ENCODE measurements at places on chromosomes 2 and 18.
A peak's percentile ranks its signal among the peaks of the same experiment; 100 is the strongest.

- no peak for ATAC-seq
These were observed 60.4 kb downstream of the SH3YL1 start for GRCh38 chr2:203401-203800.

GRCh38 chr2:119417908-119418307 is 13.7 kb upstream of the TMEM37 start:
- no peak for ATAC-seq

GRCh38 chr2:197994751-197995150 is 190.4 kb downstream of the PLCL1 start:
- ATAC-seq = no peak

DNA sequence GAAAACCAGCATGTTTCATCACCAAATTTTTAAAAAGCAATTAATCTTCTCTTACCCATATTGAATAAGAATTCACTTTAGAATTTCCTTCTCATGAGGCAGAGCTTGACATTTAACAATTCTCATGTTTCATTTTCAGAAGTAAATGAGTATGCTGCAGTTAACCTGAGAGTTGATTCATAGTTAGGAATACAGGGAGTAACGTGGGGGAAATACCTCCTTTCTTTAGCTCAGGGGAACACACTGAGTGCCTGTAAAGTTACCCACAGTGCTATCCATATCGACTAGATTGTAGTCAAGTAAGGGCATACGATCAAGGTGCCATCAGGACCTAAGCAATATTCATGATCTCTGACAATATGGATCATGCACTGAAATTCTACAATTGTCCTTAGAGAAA is 38.9 kb upstream of the ATIC start:
- peak; percentile 38 for ATAC-seq

GRCh38 chr2:217010173-217010572 is 150.3 kb upstream of the TNP1 start:
- no peak for ATAC-seq

DNA sequence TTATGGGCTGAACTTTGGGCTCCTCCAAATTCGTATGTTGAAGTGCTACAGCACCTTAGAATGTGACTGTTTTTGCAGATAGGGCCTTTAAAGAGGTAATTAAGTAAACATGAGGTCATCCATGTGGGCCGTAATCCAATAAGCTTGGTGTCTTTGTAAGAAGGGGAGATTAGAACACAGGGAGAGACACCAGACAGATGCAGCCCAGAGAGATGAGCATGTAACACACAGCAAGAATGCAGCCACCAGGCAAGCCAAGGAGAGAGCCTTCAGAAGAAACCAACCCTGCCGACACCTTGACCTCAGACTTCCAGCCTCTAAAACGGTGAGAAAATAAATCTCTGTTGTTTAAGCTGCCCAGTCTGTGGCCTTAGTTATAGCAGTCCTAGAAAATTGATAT is 74.3 kb downstream of the HRH4 start:
- ATAC-seq = no peak

DNA sequence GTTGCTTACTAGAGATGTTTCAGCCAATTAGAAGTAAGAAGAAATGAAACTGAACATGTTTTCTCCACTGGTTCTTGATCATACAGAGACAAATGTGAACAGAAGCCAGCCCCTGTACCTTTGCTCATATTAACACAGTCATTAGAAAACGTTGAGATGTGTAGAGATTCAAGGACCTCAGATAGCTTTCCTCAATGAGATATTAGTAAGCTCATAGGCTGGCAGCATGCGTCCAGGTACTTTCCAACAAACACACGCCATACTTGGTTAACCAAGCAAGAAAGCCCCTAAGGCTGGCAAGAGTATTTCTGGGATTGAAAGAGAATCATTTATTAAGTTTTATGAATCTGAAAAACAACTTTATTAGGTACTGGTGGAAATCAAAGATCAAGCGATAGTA is 37.5 kb downstream of the SLC5A7 start:
- no peak for ATAC-seq

- ATAC-seq = no peak
These were observed 171.3 kb downstream of the NDUFA10 start for GRCh38 chr2:239853706-239854327.

GRCh38 chr2:68506170-68506569 is 38.8 kb downstream of the APLF start:
- no peak for ATAC-seq

DNA sequence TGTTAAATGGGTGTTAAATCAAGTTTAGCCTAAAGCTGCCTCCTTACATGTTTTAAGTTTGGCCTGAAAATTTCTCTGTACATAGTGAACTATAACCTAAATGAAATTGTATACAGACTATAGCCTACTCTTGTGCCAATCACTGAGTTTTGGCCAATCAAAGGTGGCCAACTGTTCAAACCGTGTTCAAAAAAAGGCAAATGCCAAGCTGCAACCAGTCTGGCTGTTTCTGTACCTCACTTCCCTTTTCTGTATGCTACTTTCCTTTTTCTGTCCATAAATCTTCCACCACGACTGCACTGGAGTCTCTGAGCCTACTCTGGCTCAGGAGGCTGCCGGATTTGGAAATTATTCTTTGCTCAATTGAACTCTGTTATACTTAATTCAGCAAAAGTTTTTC is 121.0 kb downstream of the SPOPL start:
- ATAC-seq = no peak

- no peak for ATAC-seq
These were observed 20.9 kb downstream of the SGPP2 start for GRCh38 chr2:222445227-222445626.

DNA sequence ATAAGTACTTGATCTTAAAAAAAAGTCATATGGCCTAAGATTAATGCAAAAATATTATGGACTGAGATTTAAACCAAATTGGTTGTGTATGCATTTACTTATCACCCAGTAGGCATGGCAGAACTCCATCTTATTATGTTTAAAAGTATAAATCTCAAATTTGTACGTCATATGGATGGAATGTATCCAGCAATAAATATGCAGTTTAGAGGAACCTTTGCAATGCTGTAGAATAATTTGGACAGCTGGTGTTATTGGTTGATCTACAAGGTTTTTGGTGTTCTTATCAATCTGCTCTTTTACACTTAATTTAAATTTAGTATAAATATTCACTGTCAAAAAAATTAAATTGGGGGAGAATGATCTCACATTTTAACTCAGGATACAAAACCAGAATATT is 640.2 kb downstream of the SATB2 start:
- no peak for ATAC-seq

- ATAC-seq = no peak
These were observed 59.0 kb upstream of the ZNF532 start for GRCh38 chr18:58805467-58806187.

- ATAC-seq = no peak
These were observed 97.0 kb downstream of the CABLES1 start for GRCh38 chr18:23232331-23232730.

GRCh38 chr2:54775710-54776109 is 52.2 kb downstream of the EML6 start:
- ATAC-seq = no peak

DNA sequence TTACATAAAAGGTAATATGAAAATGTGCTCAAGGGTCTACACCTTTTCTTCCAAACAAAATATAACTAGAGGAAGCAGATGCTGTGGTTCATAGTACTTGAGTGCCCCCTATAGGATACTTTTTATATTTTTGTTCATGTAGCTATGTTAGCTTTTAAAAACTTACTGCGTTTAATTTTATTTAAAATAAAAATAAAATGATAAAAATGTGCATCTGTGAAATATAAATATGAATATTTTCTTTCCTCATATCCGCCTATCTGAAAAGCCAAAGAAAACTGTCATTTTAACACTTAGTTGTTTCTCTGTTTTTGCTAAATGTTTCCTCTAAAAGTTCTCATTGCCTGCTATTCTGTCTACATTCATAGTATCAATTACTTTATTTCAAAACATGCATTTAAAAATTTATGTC is 9.6 kb upstream of the LRP1B start:
- ATAC-seq = no peak

DNA sequence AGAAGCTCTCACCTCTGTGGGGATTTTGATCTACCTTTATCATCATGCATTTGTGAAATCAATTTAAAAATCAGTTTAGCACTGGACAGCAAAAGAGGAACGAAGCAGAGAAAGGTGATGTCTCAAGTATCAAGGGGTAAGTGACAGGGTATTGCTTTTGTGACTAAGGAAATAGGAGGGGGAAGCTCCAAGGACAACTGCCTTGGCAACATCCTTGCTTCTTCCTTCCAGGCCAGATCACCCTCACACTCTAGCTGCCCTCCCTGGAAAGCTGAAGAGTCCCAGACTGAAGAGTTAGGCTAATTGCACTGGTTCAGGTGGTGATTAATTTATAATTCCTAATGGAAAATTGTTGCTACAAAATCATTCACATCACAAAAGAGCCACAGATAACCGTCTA is 859.1 kb upstream of the ACVR2A start:
- ATAC-seq = no peak

DNA sequence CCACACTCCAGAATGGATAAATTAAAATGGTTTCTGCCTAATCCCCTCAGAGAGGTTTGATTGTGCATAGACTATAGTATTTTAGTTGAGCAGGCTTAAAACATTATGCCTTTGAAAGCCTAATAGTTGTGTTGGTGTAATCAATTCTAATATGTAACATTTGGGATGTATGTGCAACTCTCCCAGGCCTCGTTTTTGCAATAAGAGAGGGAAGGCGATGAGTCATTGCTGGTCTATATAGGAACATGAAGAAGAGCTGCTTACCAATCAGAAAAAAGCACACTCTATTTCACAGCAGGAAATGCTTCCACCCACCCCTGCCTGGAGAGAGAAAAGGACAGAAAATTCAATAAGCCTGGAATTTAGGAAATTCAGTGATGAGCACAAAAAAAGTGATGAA is 1424.0 kb upstream of the PIK3C3 start:
- no peak for ATAC-seq

GRCh38 chr18:55402731-55403405 is 185.1 kb downstream of the TCF4 start:
- no peak for ATAC-seq

- ATAC-seq = no peak
These were observed 28.0 kb downstream of the SERPINB11 start for GRCh38 chr18:63730773-63731172.

DNA sequence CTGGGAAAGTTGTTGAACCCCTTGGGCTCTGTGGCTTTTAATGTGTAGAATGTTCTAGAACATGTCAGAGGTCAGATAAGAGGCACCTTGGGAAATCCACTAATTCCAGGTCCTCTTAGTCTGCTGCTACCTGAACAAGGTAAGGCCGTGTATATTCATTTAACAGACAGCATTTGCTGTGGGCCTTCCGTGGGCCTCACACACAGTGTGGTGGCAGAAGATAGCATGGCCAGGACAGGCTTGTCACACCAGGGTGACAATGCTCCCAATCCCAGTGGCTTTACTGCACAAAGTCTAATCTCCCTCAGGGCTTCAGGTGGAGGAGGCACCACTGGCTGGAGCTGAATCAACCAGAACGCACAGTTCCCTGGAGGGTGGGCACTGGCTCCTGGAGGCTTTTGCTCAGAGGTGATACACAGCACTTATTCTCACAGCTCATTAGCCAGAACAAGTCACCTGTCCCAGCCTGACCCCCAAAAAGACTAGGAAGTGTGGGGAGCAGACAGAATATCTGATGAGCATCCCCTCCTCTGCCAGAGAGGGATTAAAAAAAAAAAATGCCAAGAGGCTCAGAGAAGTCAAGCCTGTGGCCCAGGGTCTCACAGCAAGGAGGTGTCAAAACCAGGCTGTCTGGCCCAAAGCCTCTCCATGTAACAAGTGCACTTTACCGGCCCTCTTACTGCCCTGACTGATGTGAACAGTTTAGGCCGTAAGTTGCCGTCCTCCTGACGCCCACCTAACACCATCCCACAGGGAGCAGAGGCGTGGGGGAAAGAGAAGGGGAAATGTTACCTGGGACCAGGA is 216.9 kb upstream of the RAB6C start:
- no peak for ATAC-seq

DNA sequence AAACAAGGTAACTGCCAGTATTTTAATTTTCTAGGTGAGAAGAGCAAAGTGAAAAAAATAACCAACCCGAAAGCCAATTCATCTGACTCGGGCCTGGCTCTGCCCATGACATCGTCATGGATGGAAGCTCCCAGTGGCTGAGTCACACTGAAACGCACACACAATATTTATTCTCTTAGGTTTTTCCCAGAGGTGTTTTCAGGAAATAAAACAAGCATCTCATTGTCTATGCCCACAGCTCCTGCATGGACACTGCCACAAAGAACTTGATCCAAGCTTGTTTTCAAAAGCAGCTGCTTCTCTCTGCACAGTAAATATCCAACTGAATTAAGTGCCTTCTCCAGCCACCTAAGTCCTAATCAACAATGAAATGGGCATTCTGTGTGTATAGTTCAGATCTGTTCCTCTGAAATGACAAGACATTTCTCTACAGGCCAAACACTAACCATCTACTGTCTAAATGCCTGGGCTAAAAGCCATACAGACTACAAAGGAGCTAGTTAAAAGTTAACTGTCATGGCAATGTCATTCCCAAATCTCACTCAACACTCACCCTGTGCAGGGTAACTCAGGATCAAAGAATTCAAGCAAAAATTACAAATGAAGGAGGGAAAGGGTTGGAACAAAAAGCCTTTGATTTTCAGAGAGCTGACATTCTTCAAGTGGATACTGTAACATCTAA is 62.9 kb downstream of the RPL31 start:
- ATAC-seq = no peak

GRCh38 chr2:191508738-191509137 is 169.2 kb upstream of the NABP1 start:
- ATAC-seq = no peak

GRCh38 chr2:173002751-173003541 is 72.7 kb upstream of the MAP3K20 start:
- no peak for ATAC-seq

GRCh38 chr2:124426625-124427024 is 401.5 kb downstream of the CNTNAP5 start:
- no peak for ATAC-seq

- ATAC-seq = no peak
These were observed 162.1 kb downstream of the SEPTIN10 start for GRCh38 chr2:109451671-109452070.

- no peak for ATAC-seq
These were observed 27.9 kb downstream of the TMEM17 start for GRCh38 chr2:62478093-62478580.

GRCh38 chr2:226185616-226186211 is 613.9 kb downstream of the IRS1 start:
- no peak for ATAC-seq

GRCh38 chr18:70260683-70261082 is 28.2 kb upstream of the SOCS6 start:
- ATAC-seq = no peak

DNA sequence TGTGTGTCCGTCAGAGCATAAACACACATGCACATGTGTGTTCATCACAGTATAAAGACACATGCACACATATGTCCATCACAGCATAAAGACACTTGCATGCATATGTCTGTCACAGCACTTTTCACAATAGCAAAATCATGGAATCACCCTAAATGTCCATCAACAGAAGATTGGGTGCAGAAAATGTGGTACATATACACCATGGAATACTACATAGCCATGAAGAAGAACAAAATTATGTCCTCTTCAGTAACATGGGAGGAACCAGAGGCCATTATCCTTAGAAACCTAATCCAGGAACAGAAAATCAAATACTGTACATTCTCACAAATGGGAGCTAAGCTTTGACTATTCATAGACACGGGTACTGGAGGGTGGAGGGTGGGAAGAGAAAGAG is 732.2 kb downstream of the GALR1 start:
- no peak for ATAC-seq

GRCh38 chr2:207071820-207072219 is 93.9 kb downstream of the KLF7 start:
- no peak for ATAC-seq
